Effector CD4-positive, alpha-beta T cell (primary cell): ENCODE measurements at places on chromosomes 4 and X.

- DNase-seq, result peak; percentile 3
Observed at GRCh38 chr4:108433832-108434231, 186.5 kb upstream of the RPL34 start.

DNA sequence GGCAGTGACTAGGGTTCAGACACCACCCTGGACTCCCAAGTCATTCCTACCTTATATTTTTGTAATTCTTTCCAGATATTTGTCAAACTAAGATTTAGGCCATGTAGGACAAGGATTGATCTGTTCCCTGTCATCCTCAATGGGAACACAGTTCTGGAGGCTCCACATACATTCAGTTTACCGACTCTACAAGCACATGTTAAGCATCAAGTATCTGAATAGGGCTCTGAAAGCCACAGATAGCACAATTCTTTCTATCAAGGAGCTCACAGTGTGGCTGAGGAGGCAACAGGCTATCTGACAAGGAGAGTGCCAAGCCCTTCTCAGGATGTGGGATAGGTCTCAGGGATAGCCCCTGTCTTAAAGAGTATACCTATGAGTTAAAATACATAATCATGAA lies 37.0 kb upstream of the CXCL8 start:
- DNase-seq, result no peak

GRCh38 chr4:6230827-6231662 lies 30.7 kb upstream of the JAKMIP1 start:
- DNase-seq, result no peak

DNA sequence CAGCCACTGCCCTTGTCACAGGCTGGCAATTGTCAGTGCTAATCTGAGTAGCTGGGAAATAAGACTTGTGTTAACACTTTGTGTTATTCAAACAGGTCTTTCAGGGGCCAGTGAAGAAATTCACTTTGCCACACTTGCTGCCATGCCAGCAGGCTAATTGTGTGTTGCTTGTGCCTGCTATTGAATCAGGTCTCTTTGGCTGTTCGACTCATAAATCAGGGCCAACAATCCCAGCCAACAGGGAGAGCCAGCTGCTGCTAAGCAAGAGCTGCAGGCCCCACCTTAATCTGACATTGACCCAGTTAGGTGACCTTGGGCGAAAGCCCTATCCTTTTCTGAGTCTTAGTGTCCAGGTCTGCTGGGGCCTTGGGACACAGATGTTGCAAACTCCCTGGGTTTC lies 28.1 kb upstream of the MAMLD1 start:
- no peak for DNase-seq

- DNase-seq, result no peak
Observed at GRCh38 chr4:178070163-178070562, 627.9 kb upstream of the AGA start.
